ENCODE measurements at places on chromosomes 13 and 19.

- no peak for DNase-seq
Measured at GRCh38 chr19:17522988-17523872, 11.8 kb downstream of the PGLS start.

DNA sequence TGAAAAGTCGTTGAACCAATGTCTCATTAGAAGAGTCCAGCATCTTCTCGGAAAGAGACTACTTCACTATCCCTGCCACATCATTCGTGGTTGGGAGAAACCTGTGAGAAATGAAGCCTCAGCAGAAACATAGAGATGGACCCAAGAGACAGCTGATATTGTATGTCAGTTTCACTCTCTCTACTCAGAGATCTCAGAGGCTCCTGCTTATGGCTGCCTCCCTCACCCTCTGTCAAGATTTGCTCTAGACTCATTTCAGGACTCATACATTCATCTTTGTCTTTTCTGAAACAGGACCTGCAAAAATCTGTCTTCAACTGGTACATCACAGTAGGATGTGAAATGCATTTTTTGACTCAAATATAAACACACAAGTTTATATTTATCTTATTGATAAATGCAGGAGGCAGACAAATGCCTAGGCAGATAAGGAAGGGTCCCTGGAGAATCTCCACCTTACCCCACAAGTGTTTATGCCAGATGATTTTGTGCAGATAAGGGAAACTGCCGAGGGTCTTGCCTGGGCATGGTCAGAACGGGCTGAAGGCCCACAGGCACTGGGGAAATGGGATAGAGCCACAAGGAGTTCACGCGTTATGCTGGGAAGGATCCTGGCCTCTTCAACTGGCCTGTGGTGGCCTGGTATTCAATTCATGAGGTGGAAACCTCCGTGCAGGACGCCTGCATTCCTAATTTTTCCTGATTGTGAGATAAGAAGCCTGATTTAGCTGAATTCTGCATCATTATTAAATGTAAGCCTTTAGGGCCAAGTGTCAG is 1834.0 kb upstream of the PCDH20 start:
- DNase-seq = no peak

- DNase-seq = no peak
Measured at GRCh38 chr19:45881909-45882528, 3.9 kb downstream of the IRF2BP1 start.

GRCh38 chr13:37960427-37960826 is 90.9 kb upstream of the TRPC4 start:
- DNase-seq = no peak

GRCh38 chr19:44776402-44777096 is 1.1 kb upstream of the CBLC start:
- DNase-seq = no peak

DNA sequence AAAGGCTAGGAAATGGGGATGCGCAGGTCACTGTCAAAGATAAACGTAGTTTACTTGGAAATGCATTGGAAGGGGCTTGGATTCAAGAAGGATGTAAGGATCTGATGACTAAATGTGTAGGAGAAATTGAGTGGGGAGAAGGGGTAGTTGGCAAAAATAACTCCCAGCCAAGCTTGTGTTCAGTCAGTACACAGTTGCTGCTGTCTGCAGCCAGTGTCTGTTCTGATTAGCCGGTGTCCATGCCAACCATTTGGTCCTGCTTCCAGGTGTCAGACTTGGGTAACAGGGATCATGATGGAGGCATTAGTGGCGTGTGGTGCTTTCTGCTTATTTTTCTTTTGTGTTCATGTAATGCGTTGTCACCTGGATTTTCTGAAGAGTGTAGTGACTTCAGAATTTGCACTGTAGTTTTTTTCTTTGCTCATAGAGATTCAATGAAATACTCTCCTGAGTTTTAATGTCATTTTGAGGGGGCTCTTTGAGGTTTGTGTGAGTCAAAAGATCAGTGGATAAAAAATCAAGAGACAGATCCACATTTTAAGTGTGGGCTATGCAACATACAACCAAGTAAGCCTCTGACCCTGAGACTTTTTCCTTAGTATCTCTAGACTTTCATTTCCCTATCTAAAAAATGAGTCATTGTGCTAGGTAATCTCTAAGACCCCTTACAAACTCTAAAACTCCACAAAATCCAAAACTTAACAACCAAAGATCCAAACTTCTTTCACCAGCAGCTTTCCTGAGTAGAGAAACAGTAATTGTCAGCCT is 103.9 kb downstream of the WDFY2 start:
- DNase-seq = no peak

- no peak for DNase-seq
Measured at GRCh38 chr19:19329126-19329525, 8.5 kb downstream of the MAU2 start.

DNA sequence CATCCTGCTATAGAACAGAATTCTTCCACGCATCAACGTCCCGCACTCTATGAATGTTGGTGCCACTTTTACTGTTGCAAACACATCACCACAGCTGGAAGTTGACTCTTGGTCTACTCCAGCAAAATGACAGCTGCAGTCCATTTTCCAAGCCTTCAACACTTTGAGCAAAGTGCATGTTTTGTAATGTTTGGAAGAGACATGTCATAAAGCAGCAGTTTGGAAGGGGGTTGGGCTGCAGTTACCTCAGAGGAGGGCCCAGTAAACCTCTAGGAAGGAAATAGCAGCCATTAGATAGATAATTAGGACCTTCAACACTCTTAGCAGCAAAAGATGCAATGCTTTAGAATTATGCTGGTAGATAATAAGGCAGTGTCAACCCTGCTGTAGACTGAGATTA is 323.6 kb downstream of the TDRD3 start:
- DNase-seq = no peak

DNA sequence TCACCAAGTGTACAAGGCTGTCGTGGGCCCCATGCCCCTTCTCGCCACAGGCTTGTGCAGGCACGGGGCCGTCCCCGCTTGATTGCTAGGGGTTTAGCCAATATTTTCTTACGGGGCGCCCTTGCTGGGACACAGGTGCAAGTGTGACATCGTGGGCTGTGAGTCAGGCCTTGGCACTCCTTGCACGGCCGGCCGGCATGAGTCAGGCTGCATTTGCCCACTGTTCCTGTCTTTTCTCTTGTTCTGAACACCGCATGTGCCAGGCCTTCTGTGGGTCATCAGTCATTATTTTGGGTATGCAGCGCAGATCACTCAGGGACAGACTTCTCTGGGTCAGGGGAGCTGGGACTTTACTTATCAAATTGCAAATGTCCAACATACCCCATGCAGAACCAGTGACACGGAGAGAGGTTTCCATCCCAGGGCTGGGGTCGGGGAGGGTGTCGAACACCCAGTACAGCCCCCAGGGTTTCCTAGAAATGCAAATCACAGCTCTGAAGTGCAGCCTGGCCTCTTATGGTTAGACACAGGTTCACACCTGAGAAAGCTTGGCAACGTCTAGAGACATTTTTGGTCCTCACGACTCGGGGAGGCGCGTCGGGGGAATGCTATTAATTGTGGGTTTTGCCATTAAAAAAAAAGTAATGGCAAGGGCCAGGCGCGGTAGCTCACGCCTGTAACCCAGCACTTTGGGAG is 22.5 kb upstream of the KLF2 start:
- DNase-seq = no peak

- no peak for DNase-seq
Measured at GRCh38 chr19:1598777-1599459, 6.3 kb upstream of the MBD3 start.

GRCh38 chr19:37932985-37933936 is 26.3 kb downstream of the SIPA1L3 start:
- DNase-seq = no peak

DNA sequence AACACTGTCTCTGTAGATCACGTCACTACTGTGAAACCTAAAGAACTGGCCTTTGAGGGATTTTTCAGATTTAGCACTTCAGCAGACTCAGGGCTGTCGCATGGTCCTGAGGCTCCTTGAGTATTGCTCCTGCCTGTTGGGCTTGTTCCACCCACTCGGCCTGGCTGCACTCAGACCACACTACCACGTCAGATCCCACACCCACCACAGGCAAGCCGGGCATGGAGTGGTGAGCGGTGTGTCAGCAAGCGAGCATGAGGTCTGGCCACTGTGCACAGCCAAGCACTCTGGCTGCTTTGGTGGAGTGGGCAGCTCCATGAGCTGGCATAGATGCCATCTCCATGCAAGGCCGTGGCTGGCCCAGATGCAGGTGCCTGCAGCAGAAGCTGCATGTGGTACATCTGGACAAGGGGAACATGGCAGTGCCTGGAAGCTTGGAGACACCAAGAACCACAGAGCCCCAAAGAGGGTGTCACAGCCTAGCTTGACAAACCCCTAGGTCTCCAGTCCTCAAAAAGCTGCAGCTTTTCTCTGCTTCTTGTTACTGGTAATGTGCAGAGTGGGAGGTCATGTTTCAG is 9.4 kb upstream of the IGFL1 start:
- DNase-seq = no peak

GRCh38 chr13:34116651-34117050 is 298.7 kb downstream of the RFC3 start:
- no peak for DNase-seq

DNA sequence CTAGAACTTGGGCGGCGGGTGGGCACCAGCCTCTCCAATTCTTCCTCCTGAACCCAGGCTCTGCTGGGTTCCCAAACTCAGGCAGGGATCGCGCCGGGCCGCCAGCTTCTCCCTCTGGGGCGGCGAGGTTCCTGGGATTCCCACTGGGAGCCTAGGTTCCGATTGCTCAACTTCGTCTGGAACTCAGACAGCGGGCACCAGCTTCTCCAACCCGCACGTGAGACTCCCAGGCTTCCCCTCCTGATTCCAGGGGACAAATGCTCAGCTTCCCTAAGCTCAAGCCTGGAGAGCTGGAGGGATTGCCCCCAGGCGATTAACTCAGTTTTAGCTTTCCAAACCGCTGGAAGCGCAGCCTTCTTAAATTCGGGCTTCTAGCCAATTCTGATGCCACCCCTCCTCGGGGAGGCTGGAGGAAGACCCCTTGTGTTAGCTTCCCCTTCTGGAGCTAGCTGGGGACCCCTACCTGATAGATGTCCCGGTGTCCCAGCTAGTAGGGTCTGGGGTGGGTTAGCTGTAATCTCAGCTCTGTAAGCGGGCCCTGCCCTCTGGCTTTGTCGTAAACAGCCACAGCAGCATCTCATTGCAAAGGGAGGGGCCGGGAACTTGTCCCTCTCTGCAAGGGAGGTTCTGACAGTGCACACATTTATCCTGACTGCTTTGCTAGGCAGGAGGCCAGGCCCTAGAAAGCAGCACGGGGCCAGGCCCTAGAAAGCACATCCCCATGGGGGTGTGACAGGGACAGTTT is 671 bp downstream of the MCOLN1 start:
- DNase-seq = no peak

DNA sequence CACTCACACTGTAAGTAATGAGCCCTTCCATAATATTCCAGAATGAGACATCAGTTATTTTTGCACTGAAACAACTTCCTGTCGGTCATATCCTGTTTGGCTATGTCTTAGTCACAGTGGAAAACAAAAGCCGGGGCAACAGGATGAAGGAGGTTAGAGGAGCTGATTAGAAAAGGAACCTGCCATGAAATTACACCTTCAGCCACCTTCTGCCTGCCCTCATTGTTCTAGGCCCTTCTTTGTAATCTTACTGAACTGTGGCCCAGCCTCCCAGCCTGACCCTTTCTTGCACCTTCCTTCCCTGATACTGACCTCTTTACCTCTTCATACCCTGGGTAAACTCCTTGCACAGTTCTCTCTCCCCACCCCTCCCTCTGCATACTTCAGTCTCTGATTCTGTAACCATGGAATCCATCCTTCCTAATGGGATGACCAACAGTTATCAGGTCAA is 67.3 kb downstream of the DOCK9 start:
- DNase-seq = no peak

DNA sequence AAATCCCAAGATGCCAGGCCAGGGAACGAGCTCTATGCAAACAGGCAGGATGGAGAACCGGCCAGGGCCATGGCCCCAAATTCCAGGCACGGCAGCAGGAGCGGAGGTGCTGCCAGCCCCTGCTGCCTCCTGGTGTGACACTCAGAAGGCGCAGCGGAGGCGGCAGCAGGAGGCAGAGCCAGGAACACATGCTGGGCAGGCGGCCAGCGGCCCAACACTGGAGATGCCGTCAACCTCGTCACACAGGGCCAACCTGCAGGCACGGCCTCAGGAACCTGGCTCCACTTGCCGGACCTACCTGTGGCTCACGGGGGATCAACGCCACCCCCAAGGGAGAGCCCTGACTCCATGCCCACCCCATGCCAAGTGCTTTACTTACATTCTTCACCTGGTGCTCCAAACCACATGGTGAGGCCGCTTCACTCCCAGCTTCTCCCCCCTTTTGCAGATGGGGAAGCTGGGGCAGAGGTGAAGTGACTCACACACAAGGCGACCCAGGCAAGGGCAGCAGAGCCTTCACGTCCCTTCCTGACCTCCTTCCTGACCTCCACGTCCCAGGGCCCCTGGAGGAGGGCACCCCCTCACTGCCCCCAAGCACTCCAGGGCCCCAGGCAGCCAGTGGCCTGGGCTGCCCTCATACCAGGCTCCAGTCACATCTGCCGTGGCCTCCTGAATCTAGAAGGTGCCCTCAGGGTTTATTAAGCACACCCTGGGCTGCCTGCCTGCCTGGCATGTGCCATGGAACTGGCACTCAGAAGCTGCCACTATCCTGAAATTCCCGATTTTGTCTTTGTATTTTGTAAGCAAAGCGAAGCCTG is 43.5 kb downstream of the GGACT start:
- DNase-seq = no peak

DNA sequence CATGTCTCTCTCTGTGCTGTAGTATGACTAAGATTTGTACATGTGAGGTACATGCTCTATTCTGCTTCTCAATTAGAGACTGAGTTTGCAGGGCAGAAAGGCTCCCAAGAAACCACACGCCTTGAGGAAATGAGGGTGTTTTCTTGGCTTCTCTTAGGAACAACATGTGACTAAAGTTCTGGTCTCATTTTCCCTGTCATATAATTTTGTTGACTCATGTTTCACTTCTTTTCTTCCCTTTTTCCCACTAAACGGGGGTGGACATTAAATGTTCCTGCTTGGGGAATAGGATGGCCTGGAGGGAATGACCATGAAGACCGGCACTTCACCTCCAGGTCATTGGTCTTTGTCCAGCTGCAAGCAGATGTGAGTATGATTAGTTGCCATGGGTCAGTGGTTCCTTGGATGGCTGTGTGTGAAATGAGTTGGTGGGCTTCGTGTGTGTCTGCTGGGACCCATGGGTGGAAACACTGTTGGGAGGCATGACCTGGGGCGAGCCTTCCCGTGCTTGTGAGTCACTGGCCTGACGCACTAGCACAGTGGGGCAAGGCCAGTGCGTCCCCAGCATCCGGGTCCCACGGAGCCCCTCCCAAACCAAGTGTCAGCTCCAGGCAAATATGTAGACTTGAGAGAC is 56.6 kb downstream of the COL4A1 start:
- no peak for DNase-seq

GRCh38 chr19:4576016-4576933 is 16.8 kb upstream of the SEMA6B start:
- DNase-seq = peak; percentile 58

- no peak for DNase-seq
Measured at GRCh38 chr19:4913996-4914735, 4.9 kb downstream of the UHRF1 start.

DNA sequence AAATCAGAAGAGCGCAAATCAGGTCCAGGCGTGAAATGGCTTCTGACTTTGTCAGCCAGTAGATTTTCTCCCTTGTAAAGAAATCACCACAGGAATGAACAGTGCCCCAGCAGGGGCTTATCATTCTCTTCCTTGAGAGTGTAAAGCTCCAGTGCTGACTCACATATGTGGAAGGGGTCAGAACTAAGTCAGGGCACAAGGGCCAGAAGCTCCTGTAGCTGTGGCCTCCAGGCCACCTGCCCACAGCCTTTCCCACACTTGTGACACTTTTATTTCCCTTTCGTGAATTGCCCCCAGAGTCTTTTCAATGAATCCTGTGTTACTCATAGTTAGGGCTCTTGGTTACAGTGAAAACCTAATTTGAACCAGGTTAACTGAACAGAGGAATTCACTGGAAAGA is 99.6 kb downstream of the SUCLA2 start:
- DNase-seq = no peak

GRCh38 chr19:58058467-58058866 is 615 bp upstream of the ZNF135 start:
- no peak for DNase-seq

All from NCI-H524 (cell line).